ENCODE measurements at places on chromosomes 12 and 14.

GRCh38 chr12:3336606-3337311, 154.2 kb upstream of the PRMT8 start:
- DNase-seq: no peak

DNA sequence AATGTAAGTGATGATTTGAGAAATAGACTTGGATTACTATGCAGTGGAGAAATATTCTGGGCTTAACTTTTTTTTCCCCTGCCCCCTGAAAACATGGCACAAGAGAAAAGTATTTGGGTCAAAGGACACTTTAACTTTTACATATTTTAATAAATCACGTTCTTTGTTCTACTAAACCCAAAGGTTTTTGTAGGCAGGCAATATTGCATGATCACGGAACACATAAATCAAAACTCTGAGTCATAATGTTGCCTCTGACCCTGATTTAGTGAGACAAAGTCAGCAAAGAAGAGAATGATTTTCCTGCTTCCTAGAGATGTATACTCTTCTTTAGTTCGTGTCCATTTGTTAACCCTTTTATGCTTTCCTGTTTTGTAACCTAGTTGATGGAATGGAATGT, 38.0 kb downstream of the ABCD2 start:
- no peak for DNase-seq

DNA sequence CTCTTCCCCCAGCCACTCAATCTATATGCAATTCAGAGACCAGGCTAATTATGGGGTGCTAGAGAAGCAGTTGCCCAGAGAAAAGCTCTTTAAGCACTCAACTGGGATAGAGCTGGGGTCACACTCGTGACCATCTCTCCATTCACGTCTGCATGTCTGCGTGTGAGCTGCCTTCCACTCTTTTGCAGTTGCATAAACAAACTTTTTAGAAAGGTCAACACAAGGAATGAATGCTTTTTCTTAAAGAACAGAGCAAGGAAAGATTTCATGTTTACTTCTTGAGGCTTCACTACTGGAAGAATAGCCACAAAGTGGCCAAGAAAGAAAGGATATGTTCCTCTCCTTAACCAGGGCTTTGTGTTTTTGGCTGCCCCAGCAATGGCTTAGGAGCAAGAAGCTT, 151.1 kb downstream of the SAMD4A start:
- DNase-seq: no peak

DNA sequence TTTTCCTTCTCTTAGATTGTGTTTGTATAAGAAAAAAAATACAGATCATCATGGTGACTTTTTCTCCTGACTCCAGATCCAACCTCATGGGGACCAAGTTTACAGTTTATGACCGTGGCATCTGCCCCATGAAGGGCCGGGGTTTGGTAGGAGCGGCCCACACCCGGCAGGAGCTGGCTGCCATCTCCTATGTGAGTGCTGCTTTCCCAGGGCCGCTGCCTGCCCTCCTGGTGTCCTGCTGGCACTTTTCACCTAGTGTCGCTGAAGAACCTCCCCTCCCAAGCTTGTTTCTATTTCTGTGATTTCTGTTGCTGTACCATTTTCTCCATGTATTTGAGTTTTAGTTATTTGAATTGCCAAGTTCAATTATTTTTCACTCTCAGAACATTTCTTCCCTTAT, 24.8 kb upstream of the TEAD4 start:
- no peak for DNase-seq

DNA sequence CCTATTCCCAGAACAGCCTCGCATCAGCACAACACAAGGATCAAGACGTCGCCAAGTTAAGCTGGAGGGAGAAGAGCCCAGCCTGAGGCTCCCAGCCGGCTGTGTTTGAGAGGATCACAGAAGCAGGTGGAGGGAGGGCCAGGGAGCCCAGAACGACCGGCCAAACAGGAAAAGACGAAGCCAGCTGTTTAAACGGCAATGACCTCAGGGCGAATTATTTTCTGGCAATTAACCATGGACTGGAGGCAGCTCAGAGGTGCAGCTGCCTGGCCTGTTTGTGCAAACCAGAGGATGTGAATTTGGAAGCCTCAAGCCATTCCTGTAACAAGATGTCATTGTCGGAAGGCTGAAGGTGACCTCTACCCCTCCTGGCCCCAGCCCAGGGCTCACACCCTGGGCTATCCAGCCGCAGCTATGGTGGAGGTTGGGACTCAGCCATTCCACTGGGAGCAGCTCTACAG, 175.8 kb upstream of the PRMT8 start:
- DNase-seq: no peak

GRCh38 chr12:91222746-91223145, 40.1 kb upstream of the DCN start:
- DNase-seq: no peak

- DNase-seq: no peak
Observed at GRCh38 chr12:69024413-69024812, 91.4 kb upstream of the CPM start.

Measured in stimulated activated CD4-positive, alpha-beta T cell treated with anti-CD3 and anti-CD28 coated beads, Interleukin-1b, Interleukin-23, amount 100 ng/mL, for 48 hours (primary cell).